ENCODE measurements at places on chromosomes 16 and 17.
A peak's percentile ranks its signal among the peaks of the same experiment; 100 is the strongest.

GRCh38 chr17:72121164-72122009, 567 bp downstream of the SOX9 start:
- no peak for DNase-seq

DNA sequence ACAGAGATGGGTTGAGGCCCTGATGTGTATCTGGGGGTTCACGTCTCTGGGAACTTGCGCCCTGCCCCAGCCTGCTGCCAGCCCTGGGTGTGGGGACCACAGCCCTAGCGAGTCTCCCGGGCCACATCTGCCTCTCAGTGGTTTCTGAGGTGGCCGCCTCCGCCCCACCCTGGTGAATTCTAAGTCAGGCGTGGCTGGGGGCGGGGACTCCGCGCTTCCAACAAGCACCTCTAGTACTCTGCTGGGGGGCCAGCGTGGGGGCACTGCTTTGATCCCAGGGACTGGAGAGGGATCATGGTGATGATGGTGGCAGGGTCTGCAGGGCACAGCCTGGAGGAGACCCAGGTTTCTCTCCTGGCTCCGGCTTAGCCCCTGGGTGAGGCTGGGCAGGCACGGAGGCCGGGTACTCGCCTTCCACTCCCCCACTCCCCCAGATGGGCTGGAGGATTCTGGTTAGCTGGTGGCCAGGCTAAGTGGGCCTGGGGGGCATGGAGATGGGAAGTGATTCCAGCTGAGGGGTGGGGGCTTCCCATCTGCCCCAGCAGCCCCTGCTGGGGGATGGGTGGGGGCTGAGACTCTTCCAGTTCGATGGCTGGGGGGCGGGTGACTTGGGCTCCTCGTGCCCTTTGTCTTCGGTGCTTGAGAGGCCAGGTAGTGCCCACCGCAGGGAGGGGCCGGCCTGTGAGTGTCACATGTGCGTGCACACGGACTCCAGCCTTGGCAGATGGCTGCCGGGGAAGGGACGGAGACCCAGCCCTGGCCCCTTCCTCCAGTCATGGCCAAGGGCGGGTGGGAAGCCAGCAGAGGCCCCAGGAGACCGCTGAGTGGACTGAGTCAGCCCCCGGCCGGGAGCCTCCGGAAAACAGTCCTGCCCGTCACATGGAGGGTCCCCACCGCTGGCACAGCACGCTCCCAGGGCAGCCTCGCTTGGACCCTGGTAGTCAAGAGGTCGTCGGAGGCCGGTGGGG, 3.9 kb downstream of the GLIS2 start:
- no peak for DNase-seq

- DNase-seq = no peak
Measured at GRCh38 chr17:65270499-65271253, 133.5 kb downstream of the RGS9 start.

- no peak for DNase-seq
Measured at GRCh38 chr17:32226886-32227285, 38.7 kb upstream of the RHBDL3 start.

- DNase-seq = no peak
Measured at GRCh38 chr17:80217703-80218362, 2.3 kb downstream of the SGSH start.

DNA sequence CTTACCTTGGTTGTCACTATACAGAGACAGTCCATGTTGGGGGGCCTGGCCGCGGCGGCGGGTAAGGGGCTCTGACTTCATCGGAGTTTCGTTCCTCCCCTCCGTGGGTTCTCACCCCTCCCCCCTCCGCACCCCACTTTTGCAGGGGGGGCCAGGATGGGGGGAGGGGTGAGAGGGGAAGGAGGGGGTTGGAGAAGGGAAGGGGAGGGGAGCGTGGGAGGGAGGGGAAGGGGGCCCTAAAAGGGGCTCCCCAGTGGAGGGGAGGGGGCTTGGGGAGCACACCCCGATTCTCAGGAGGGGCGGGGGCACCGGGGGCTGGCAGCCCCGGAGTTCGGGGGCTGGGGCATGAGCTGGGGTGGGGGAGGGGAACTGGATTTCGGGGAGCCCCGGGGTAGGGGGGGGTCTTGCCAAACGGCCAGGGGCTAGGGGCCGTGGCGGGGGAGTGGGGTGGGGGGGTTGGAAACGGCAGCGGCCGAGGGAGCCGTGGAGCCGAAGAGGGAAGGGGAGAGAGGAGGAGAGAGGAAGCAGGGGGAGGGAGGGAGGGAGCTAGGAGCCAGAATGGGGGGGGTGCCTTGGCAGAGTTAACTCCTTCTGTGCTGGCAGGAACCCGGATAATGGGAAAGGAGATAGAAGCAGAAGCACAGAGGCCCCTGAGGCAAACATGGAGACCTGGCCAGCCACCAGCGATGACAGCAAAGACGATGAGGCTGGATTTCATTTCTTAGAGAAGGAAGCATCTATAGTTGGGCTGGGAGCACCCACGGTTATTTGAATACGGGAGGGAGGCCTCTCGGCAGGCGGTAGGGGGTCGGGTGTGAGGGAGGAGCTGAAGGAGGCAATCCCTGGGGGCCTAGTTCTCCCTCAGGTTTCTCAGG, 2.3 kb downstream of the DLG4 start:
- peak; percentile 83 for DNase-seq

- DNase-seq = no peak
Measured at GRCh38 chr16:58515871-58516767, 802 bp downstream of the SETD6 start.

- no peak for DNase-seq
Measured at GRCh38 chr16:57123974-57124674, 31.7 kb downstream of the CPNE2 start.

DNA sequence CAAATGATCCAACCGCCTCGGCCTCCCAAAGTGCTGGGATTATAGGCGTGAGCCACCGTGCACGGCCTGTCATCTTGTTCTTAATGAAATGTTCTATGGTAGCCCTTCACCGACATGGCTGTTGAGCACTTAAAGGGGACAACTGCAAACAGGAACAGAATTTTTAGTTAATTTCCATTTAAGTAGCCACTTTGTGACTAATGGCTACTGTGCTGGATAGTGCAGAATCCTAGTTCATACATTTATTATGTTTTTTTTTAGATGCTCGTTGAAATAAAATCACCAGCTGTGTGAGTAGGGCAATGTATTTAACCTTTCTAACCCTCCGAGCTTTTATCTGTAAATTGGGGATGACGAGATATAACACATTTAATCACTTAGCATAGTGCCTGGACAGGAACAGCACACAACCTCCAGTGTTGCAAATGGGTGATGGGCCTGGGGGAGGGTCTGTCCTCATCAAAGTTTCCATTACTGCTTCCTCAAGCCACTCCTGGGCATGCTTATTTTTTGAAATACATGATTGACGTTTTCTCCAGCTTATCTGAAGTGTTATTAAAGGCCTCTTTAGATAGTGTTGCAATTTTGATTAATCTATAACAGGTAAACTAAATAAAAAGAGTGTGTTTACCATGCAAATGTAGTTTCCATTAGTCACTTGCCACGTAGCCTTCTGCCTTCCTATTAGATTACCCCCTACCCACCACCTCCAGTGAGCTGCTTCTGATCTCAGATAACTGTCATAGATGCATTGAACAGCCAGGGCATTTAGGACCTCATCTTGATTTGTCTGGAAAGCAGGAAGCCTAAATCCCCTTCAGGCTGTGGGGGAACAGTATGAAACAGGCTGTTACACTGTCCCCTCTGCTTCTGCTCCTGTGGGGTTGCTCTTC, 42.5 kb upstream of the TANC2 start:
- DNase-seq = no peak

DNA sequence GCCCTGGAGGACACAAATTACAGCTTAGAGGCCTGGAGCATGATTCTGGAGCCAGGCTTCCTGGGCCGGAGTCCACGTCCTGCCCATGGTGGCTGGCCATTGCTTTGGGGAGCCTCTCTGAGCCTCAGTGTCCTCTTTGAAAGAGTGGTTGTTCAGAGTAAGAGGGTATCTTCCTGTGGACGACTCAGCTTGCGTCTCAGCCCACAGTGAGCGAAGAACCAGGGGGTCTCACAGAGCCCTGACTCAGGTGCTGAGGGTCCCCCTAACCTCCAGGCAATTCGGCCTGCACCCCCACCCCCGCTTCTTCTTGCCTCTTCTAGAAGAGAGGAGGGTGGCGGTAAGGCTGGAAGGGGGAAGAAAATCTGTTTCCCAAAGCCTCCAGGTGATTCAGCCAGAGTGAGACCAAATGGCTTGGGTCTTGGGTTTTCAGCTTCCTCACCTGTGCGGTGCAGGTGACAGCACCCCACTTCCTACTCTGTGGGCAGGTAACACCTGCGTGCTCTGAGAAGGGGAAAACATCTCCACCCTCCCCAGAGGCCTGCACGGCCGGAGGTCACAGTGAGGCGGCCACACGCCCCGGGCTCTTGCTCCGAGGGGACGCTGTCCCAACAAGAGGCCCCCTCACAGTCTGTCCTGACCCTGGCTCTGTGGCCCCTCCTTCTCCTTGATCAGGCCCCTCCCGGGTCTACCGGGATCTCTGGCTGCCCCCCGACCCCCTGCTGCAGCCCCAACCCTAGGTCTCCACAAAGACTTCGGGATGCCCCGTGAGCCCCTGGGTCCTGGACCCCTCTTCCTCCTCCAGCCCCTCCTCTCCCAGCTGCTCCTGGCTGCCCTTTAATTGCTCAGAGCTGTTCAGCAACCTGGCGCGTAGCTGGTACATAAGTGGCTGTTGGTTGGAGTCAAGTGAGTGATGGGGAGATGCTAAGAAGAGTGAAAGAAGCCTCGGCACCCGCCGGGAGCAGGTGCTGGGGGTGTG, 119.2 kb downstream of the METRNL start:
- no peak for DNase-seq

DNA sequence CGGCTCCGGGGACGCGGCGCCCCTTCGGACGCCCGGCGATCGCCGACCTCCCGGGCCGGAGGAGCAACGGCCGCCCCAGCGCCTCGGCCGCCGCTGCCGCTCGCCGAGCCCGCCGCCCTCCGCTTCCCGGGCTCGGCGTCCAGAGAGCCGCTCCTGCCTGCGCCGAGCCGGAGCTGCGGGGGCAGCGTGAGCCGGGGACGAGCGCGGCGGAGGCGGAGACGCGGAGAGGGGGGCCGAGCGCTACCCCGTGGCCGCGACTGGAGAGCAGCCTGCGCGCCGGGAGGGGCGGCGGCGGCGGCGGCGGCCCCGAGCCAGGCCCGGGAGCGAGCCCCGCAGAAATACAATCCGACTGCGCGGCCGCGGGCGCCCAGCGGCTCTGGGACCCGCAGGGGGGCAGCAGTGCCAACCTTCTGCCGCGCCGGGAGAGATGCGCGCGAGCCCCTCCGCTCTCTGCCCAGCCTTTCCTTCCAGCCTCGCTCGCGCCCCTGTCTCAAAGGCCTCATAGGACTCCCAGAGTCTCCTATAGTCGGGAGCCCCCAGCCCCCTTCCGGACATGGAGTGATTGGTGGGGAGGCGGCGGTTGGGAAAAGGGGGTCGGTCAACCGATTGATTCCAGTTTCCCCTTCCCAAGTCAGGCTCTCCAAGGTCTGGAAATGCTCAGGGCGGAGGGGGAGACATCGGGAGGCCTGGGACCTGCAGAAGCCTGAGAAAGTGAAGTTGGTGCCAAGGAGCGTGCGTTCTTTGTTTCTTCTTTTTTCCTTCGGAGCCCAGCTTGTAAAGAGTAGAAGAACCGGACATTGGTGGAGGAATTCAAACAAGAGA, 1.0 kb upstream of the SDK2 start:
- DNase-seq = peak; percentile 35

DNA sequence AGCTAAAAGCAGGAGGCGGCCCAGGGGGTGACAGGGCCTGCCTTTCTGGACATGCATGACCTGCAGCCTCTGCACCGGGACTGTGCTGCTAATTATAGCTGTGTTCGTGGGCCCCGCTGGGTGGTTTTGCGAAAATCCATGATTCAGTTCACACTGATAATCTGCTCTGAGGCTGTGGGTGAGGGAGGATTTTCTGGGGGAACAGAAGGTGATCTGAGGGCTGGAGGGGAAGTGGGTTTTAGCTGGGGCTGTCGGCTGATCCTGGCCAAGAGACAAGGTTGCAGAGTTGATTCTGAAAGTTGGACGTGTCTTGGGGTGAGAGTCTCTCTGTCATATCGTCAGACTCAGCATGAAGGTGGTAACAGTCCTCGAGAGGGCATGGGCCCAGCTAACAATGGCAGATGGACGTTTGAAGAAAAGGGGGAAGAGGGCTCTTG, 187.5 kb upstream of the ZNF469 start:
- DNase-seq = no peak

DNA sequence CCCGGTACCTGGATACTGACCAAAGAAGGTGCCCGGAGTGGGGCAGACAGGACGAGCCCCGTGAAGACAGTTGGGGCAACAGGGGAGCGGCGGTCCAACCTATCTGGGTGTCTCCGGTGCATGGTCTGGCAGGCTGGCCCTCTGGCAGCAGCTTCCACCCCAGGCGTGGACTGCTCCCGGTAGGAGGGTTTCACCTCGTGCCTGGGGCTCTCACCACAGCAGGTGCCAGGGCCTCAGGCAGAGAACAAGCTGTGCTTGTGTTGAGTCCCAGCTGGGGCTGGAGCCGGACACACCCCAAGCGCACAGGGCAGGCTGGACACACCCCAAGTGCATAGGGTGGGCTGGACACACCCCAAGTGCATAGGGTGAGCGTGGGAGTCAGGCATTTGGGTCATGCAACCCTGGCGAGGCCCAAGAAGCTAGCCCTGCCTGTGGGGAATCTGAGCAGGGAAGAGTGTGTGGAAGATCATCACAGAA, 1.5 kb upstream of the FBXL16 start:
- DNase-seq = no peak

DNA sequence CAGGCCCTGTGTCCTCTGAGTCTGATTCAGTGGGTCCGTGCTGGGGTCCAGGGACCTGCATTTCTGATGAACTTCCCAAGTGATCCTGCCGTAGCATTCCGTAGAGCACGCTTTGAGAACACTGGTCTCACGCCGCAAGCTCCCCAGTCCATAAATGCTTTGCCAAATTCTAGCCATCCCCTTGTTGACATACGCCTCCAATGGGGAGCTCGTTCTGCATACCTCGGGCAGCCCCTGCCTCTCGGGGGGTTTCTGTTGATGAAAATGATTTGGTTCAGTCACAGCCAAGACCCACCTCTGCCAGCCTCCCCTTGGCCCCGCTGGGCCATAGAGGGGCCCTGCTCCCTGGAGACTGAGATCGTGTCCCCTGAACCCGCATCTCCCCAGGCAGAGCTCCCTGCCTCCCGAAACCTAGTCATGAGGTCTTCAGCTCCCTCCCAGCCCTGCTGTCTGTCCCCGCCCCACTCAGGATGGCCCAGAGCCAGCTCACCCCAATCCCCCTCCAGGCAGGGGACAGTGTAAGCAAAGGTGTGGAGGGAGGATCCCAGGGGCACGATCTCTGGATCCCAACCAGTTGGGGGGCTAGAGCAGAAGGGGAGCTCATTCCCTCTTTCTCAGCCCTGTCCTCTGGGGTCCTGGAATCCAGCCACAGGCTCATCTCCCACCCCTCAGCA, 16.2 kb upstream of the SPNS2 start:
- no peak for DNase-seq
